NCI-H1694 treated with DMSO at 0.1 percent for 48 hours (cell line): ENCODE measurements at places on chromosomes 1 and 21.

GRCh38 chr1:39250460-39251240 lies 46.2 kb downstream of the MACF1 start:
- no peak for DNase-seq

DNA sequence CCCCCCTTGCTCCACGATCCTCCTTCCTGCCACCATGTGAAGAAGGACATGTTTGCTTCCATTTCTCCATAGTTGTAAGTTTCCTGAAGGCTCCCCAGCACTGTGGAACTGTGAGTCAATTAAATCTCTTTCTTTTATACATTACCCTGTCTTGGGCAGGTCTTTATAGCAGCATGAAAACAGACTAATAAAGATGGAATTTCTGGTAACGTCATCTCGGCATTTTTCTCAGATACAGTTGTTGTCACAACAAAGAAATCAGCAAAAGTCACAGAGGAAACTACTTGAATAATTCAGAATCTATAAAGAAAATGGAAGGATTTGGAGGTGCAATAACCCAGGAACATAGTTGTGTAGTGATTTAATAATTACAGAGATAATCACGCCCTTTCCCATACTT lies 4.4 kb downstream of the APCS start:
- DNase-seq: no peak

- no peak for DNase-seq
Observed at GRCh38 chr1:2887941-2888855, 86.7 kb upstream of the TTC34 start.

DNA sequence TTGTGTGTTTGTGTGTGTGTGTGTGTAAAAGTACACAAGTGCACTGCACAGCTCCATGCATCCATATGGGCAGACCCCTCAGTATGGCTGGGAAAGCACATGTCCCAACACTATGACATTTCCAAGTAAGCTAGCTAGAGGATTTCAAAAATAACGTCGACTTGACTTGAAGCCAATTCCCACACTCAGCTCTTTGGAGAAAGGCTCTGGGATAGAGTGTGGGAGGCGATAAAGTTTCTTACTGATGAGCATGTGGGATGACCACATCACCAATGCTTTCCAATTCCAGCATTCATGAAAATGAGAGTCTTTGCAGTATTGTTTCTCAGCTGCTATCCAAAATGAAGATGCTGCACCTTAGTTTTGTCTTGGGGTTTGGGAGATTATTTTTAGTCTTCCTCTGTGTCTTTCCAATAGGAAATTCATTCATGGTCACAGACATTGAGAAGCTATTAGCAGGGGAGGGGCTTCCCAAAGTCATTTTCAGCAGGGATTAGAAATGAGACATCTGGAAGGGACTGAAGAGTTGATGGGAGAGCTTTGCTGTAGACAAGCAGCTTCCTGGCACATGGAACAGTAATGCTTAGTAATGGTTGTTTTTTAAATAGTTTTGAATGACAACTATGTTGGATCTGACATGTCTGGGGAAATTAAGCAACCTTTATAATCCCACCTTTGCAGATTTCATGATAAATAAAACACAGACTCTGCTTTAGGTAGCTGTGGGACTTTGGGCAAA lies 143.5 kb downstream of the ASTN1 start:
- DNase-seq: peak; percentile 100

- DNase-seq: no peak
Observed at GRCh38 chr1:59703918-59704378, 110.8 kb upstream of the HOOK1 start.

GRCh38 chr21:46212721-46213484 lies 15.7 kb downstream of the LSS start:
- DNase-seq: no peak

- no peak for DNase-seq
Observed at GRCh38 chr1:241817956-241818612, 29.9 kb upstream of the EXO1 start.

DNA sequence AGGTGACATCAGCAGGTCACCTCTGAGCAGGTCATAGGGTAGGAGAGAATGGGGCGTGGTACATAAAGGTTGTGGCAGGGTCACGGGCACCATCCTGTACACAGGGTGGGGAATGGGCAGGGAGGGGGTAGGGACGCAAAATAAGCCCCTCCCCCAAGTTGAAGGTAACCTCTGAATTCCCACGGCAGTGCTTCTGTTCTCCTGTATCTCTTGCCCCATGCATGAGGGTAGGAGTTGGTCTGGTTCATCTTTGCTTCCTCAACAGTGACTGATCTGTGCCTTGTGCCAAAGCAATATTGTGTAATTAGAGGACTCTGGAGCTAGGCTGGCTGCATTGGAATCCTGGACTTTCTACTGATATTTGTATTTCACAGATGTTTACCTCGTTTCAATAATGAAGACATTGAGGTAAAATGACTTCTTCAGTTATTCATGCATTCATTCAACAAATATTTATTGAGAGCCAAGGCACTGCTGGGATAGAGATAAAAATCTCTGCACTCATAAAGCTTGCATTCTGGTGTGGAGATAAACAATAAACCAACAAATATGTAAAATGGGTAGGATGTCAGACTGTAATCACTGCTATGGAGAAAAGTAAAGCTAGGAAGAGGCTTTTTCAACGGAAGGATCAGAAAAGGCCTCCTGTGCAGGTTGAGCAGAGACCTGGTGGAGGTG lies 18.4 kb upstream of the GFI1 start:
- no peak for DNase-seq

DNA sequence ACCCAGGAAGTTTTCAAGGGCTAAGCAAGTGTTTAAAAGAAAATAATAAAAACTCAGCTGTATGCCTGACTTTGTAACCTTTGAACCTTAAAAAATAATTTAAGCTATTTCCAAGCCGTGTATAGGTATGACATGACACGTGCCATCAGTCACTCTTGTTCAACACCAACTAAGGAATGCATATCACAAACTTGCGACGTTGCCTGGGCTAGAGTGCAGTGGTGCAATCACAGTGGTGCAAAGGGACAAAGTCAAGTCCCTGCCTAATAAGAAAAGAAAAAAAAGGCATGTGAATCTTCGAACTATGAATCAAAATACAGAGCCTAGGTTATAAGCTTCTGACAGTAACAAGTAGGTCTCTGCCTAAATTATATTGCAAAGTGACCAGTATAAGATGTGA lies 79.2 kb downstream of the SMYD2 start:
- DNase-seq: no peak

DNA sequence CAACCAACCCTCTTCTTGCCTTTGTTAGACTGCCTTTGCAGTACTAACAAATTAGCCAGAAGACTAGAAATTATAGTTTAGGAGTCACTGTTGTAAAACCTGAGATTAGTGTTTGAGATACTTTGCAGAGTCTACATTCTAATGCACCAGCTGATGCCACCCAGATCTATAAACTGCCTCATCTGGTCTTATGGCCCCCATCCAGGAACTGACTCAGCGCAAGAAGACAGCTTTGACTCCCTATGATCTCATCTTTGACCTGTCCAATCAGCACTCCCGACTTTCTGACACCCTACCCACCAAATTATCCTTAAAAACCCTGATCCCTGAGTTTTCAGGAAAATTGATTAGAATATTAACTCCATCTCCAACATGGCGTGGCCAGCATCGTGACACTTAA lies 334.6 kb downstream of the RGS7 start:
- DNase-seq: no peak
